ENCODE measurements at places on chromosomes 2 and 18.

DNA sequence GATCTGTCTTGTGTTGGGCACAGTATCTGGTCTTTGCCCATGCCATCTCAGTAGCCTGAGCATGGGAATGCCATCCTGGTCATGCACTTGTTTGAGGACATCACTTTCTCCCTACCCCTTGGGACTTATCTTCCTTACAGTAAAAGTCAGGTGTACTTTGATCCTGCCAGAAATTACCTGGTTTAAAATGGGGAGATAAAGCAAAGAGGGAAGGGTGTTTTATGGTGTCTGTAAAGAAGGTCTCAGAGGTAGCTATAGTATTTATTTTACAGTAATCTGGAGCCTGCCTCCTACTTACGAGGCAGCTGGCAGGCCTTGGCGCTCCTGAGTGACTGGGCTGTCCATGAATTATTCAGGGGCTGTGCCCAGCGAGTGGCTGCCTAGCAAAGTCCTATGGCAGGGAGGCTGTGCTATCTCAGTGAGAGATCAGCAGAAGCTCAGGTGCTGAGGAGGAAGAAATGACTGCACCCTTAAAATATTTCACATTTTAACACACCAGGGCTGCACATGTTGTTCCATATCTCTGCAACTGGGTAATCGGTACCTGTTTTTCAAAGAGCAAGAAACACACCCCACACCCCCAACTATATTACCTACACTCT is 93.9 kb downstream of the SPTBN1 start:
- DNase-seq: no peak

- no peak for DNase-seq
Observed at GRCh38 chr18:13566941-13567746, 159.2 kb downstream of the FAM210A start.

GRCh38 chr2:106700616-106701015 is 185.4 kb downstream of the ST6GAL2 start:
- DNase-seq: no peak

DNA sequence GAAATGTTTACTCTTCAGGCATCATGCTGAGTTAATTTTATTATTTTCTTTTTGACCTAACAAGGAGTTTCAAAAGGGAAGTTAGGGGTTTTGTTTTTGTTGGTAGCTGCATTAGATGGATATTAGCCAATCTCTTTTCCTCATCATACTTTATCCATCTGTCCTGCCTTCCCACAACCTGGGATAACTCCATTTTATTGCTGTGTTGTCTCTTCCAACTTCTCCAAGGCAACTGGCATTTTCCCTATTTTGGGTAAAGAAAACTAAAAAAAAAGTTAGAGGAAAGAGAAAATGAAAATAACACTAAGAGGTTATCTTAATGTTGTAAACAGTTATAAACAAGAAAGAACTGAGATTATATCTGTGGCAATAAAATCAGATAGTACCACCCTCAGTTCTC is 147.0 kb downstream of the PID1 start:
- DNase-seq: no peak

DNA sequence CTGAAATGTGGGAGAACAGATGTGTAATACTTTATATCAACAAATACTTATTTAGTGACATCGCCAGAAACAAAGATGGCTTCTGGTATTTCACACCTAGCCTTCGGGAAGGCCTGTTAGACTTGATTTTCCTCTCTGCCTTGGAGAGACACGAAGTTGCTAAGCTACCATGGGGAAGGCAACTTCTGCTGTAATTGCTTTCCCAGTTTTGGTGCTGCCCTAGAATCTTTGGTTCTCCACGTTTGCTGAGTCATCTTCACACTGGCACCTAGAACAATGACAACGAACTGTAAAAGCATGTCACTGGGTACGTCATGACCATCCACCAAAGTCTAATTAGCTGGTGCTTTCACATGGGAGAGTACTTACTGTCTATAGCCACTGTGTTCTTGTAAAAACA is 58.7 kb upstream of the ACTR3 start:
- no peak for DNase-seq

DNA sequence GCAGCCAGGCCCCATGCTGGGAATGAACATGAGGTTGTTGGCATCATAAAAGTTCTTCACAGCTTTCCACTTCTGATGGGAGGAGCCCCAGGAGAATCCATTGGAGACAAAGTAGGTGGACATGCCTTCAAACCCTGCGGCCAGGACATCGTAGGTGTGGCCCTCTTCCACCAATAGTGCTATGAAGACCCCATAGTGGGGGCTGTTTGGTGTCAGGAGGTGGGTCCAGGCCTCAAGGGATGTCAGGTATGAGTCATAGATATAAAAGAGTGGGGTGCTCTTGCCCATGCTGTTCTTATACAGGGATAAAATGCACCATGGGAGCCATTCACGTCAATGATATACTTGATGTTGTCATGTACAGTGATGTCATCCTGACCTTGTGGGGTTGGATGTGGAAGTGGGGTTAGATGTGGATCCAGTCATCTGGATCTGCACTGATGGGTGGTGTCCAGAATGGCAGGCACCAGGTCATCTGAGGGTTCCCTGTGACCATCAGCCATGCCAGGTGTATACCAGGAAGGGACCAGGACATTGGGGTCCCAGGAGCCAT is 22.1 kb upstream of the MCM6 start:
- DNase-seq: no peak

DNA sequence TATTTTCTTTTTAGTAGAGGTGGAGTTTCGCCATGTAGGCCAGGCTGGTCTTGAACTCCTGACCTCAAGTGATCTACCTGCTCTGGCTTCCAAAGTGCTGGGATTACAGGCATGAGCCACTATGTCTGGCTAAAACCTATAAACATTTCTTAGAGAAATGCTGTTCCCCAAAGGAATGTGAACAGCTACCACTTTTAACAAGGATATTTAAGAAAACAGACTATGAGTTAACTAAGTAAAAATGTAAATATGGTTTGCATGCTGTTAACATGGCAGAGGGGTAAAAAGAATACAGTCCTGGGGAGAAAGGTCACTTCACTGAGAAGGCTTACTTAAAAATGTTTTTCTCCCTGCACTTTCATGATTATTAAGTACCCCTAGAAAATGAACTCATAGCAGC is 57.1 kb downstream of the SLC16A14 start:
- DNase-seq: no peak

DNA sequence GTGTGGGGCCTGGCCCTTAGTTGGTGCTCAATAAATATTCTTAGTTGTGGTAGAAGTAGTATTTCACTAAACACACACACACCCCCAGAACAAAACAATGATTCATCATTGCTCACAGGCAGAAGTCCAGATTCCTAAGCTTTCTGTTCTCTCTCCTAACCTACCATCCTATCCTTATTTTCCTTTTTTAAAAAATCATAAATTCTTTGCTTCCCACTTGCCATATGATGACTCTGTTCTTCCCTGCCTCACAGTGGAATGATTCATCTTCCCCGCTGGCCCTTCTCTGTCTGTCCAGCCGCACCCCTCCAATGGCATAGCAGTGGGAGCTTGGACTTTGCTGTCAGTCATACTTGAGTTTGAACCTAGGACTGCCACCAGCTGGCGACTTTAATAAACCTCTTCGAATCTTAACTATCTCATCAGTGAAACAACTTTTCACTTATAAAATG is 5.2 kb downstream of the EML6 start:
- DNase-seq: no peak

DNA sequence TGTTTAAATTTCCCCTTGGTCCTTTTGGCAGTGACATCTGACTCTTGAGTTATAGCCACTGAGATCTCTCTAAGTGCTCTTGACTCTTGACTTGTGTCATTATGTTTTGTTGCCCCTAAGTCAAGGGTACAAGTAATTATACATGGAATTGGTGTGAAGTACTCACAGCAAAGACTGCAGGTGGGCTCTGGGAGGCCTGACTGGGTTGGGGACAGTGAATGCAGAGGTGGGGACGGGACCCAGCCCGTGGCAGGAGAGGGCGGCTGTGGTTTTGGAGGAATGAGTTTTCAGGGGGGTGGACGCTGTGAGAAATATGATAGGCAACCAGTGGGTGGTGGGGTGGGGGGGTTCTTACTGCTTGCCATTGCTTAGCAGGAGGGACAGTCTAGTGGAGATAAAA is 97.8 kb downstream of the NCK2 start:
- DNase-seq: no peak

- no peak for DNase-seq
Observed at GRCh38 chr2:240164586-240164985, 24.1 kb upstream of the OTOS start.

DNA sequence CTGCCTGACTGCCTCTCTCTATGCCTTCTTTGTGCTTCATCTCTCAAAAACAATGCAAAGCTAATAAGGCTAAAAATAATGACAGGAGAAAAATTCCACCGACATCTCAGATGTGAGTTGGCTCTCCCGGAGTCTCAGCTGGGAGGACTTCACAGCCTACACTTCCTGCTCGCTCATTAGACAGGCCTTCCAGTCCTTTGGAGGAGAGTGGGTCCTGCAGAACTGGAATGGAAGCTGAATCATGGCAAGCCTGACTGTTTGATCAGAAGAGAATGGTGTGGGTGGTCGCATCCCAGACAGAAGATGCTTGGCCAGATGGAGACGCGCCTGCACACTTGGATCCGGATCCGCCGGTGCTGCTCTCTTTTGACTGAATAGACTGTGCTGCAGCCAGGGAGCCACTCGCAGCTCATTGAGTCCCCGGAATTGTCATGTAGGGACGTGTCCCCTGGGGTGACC is 49.7 kb downstream of the TRIB2 start:
- no peak for DNase-seq

DNA sequence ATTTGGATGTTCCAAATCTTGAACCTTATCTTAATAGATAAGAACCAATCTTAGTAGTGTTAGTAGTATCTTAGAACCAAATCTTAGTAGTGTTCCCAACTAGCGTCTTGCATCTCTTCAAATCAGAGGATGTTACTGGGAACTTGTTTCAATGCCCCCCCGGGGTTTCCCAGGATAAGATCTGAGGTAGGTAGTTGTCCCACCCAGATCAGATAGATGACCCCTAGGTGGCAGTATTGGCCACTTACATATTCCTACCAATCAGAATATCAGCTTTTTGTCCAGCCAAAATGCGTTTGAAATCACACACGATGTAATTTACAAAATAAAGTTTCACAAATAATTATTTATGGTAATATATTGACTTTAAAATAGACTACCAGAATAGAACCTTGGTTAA is 314.8 kb downstream of the MBD2 start:
- no peak for DNase-seq

DNA sequence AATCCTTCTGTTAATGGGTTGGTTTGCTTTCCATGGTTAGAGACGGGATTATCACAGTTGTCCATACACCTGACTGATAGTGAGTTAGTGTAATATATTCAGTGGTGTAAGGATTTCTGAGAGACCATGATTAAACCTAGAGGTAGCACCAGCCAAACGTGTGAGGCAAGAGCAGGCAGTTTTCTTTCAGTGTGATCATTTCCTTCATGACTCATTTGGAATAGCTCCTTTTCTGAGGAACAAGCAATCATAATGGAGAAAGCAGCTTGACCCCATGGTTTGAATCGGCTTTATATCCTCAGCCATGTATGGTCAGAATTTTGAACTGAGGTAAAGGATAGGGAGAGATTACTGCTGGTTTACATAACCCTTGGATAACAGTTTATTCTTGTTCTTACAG is 2.9 kb downstream of the MXD1 start:
- no peak for DNase-seq

- DNase-seq: no peak
Observed at GRCh38 chr2:85794038-85794441, 40.2 kb downstream of the ATOH8 start.

DNA sequence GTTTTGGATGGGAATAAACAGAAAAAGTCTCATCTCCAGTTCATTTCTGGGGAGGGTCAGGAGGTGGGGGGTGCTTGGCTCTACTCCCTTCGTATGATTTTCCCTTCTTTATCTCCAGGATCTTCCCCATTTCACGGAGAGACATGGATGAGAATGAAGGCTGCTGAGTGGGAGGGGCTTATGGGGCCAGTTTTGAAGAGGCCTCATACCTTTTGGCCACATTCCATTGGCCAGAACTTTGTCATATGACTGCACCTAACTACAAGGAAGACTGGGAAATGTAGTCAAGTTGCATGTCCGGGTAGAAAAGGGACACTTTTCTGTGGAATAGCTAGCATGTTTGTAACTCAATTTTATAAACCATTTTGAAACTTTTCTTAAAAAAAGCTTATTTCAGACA is 117.6 kb downstream of the NEDD4L start:
- DNase-seq: no peak

- no peak for DNase-seq
Observed at GRCh38 chr2:238387332-238387731, 39.4 kb upstream of the ASB1 start.

DNA sequence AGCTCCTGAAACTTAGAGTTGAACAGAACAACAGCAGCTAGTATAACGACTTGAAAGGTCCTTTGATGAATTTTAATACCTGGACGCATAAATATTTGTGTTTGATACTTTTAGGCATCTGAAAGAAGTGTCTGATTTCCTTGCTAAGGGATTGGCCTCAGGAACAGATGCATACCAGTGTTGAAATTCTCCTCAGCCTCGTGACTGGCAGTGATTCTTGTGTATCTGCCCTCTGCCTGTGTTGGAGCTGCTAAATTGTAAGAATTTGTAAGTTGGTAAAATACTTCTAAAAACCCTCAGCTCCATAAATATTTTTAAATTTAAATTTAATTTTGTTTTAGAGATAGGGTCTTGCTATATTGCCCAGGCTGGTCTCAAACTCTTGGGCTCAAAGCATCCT is 22.4 kb upstream of the SCYGR1 start:
- DNase-seq: no peak

DNA sequence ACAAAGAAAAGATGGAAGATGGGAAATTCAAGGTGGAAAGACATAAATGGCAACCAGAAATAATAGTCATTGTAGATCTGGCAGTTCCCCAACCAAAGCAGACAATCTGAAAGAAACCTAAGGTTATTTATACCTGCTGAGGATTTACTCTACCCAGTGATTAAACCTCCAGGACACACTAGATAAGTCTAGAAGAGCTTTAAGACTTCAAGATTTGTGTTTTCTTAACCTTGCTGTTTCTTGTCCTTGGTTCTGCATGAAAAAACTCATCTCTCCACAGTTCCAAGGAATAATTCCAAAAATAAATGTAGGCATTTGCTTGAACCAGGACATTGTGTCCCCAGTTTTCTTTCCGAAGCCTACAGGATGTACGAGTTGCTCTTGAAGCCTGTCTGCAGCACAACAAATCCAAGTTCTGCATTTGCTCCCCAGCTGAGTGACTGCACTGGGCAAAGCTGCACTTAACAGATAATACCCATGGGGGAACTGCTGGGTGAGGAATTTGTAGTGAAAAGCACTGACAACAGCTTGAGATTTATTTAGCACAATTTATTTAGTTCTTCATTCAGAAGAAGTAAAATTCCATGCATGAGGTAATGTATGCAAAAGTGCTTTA is 19.8 kb downstream of the DTNA start:
- no peak for DNase-seq

GRCh38 chr2:10042301-10043161 is 819 bp upstream of the KLF11 start:
- DNase-seq: peak; percentile 9

- no peak for DNase-seq
Observed at GRCh38 chr2:223414646-223415045, 187.5 kb downstream of the SCG2 start.

DNA sequence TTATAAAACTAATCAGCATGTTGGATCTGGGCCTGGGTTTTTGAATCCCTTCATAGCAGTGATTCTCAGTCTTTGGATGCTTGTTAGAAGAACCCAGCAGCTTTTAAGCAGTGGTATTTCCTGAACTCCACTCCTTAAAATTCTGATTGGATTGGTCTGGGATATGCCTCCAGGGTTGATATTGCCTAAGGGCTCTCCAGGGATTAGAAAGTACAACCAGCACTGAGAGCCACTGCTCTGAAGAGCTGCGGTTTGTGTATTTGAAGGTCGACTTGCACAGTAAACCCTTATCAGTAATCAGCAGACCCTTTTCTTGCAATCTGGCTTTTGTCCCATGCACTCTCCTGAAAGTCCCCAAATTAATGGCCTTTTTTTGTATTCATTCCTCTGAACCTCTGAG is 17.0 kb upstream of the RBMS1 start:
- no peak for DNase-seq

Measured in stimulated activated CD8-positive, alpha-beta memory T cell treated with anti-CD3 and anti-CD28 coated beads, Interleukin-7, amount 100 ng/mL, for 4 hours (primary cell).